CD4-positive, alpha-beta T cell treated with Interleukin-17A for 4 hours (primary cell): ENCODE measurements at places on chromosomes 7 and 10.

- DNase-seq, result no peak
Measured at GRCh38 chr10:111974325-111974724, 209.2 kb downstream of the GPAM start.

DNA sequence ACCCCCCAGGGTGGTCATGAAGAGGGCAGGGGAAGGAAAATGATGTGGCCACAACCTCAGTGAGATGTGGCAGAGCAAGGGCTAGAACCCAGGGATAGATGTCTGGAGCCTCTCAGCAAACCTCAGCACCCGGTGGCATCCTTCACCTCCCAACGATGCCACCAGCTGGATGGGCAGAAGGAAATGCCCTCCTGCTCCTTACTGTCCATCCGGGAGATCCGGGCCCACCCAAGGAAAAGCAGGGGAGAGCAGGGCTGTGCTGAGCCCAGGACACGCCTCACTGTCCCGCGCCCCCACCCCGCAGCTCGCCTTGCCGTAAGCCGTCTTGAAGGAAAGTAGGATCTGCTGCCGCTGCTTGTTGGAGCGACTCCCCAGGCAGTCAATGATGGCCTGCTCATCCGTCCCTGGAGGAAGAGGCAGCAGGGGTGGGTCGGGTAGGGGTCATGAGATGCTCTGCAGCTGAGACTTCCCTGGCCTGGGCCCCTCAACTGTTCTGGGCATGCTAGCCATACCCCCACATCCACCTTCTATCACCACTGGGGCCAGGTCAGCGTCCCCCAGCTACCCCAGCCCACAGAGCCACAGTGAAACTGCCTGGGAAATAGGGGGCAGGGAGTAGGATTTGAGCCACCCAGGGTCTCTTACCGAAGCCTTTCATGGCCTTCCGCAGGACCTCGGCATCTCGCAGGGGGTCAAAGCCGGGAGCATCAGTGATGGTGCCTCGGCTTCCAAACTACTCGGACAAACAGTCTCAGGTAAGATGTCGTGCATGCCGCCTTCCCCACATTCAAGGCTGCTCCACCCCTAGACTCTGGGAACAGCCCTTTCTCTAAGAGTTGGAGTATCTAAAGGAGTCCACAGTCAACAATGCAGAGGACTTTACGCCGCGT is 34.3 kb downstream of the PLAC9 start:
- DNase-seq, result no peak

DNA sequence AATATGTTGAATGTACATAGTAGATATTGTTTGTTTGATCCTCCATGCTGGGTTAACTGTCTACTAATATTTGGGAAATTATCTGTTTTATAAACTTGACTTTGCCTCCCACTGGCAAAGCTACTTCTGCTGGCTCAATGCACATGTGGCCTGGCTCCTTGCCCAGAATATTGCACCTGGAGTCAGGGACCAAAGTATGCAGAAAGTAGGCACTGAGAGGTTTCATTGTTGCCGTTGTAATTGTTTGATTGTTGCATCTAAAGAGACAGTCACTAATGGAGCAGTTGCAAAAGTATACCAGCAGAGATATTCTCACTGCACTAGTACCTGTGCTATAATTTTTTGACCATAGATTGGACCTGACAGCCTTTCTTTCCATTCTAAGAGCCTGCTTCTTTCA is 137.8 kb upstream of the CNTNAP2 start:
- no peak for DNase-seq

GRCh38 chr7:19020062-19020461 is 97.4 kb downstream of the TWIST1 start:
- DNase-seq, result no peak

GRCh38 chr7:106329971-106330733 is 45.4 kb upstream of the NAMPT start:
- DNase-seq, result no peak

DNA sequence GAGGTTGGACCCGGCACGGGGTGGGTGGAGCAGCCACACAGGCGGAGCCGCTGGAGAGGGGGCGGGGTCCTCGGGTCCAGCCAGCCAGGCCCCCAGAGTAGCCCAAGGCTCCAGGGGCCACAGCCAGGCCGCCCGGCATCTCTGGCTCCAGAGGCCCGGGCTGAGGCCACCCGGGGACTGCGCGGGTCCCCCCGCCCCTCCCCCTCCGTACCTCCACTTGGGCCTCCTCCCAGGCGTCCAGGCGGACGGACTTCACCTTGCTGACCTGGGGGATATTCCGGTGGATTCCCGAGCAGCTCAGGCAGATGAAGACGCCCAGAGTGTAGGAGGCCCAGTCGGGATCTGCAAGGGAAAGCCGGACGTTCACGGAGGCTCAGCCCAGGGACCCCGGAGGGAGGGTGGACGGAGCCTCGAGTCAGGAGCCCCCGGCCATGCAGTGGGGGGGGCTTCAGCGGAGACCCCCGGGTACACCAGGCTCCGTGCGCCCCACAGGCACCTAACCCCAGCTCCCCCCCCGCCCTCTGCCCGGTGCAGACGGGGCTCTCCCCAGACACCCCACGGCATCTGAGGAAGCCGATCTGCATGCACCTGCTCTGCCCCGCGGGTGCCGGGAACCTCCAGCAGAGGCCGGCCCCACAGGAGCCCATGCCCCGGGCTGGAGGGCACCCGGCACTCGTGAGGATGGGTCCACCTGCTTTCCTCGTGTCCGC is 19.2 kb downstream of the ADAP1 start:
- DNase-seq, result no peak

GRCh38 chr7:119963654-119964053 is 309.3 kb upstream of the KCND2 start:
- no peak for DNase-seq

- no peak for DNase-seq
Measured at GRCh38 chr10:25047088-25047487, 30.7 kb downstream of the THNSL1 start.

DNA sequence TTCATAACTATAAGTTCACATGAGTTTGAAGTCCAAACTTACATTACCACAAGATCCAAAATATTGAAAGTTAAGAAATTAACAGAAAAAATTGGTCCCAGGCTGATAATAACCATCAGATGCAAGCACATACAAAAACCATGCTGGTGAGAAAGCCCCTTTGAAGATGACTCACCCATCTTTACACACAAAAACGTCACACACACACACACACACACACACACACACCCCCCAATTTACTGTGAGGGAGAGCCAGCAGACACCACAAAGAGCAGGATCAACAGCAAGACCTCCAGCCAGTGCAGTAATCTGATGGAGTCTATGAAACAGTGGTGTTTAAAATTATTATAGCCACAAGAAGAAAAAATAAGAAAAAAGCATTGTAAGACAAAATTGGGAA is 50.1 kb upstream of the DRGX start:
- DNase-seq, result no peak

- no peak for DNase-seq
Measured at GRCh38 chr10:72229261-72230251, 13.5 kb upstream of the ASCC1 start.

- no peak for DNase-seq
Measured at GRCh38 chr10:75899816-75900390, 468.5 kb downstream of the LRMDA start.

DNA sequence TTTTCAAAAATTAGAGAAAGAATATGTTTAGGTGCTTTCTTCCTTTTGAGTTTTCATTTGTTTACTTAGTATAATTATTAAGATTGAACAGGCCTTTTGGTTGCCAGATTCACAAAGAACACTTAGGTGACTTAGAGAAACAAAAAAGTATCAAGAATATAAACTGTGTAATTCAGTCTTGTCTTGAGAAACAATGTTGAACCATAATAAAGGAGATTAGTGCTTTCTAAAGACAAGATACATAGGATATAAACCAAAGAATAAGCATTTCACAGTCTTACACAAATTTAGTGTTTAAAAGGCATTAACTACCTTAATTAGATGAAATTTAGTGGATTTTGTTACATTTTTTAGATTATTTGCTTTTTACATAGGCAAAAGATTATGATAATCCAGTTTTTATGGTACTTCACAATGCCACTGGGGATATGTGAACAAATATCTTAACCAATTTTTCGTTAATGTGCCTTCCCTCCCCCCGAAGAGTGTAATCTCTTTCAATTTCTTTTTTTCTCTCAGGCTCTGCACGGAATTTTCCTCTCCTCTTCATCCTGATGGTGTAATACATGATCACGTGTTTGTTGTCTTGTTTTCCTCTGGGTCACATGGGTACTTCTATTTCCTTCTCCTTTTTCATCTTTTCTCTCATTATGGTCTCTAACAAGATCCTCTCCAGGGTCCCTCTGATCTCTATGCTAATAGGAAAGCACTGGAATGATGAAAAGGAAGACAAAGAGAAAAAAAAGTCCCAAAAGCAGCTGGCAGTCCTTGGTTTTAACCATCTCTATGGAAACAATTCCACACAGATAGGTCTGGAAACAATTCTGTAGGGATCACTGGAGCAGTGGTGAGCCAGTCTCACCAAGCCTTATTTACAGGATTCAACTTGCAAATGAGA is 3.7 kb upstream of the HNRNPH3 start:
- DNase-seq, result no peak

GRCh38 chr7:141708351-141708750 is at the start of gene WEE2:
Gene WEE2 (plus strand): TSS chr7:141708353. CDS start chr7:141708759, 406 bp downstream.
- DNase-seq, result no peak

- DNase-seq, result no peak
Measured at GRCh38 chr7:1922870-1923236, 252.8 kb downstream of the ELFN1 start.

DNA sequence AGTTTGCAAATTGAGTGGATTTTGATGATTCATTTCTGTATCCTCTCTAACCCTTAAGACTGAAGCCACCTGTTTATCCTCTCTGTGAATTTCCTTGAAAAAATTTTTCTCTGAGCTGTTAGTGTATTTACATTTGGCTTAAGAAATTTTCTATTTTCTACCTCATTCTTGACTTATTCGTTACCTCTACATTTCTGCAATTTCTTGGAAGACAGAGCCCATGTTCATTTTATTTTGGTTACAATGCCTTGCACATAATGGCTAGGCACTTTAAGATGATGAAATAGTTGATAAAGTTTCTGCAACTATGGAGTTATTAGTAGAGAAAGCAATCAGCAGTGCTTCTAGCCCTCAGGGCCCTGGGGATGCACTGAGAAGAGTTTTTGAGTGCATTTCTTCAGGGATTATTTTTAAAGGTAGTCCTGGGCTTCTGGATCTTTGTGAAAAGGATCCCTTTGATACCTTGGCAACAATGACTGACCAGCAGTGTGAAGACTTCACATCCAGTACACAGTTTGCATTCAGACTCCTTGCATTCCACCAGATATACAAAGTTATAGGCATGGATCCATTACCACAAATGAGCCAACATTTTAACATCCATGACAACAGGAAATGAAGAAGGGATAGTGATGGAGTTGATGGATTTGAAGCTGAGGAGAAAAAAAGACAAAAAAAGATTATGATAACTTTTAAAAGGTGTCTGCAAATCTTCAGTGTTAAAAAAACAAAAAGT is 68.2 kb downstream of the CH25H start:
- DNase-seq, result no peak

GRCh38 chr10:15387021-15387420 is 15.9 kb upstream of the FAM171A1 start:
- no peak for DNase-seq

DNA sequence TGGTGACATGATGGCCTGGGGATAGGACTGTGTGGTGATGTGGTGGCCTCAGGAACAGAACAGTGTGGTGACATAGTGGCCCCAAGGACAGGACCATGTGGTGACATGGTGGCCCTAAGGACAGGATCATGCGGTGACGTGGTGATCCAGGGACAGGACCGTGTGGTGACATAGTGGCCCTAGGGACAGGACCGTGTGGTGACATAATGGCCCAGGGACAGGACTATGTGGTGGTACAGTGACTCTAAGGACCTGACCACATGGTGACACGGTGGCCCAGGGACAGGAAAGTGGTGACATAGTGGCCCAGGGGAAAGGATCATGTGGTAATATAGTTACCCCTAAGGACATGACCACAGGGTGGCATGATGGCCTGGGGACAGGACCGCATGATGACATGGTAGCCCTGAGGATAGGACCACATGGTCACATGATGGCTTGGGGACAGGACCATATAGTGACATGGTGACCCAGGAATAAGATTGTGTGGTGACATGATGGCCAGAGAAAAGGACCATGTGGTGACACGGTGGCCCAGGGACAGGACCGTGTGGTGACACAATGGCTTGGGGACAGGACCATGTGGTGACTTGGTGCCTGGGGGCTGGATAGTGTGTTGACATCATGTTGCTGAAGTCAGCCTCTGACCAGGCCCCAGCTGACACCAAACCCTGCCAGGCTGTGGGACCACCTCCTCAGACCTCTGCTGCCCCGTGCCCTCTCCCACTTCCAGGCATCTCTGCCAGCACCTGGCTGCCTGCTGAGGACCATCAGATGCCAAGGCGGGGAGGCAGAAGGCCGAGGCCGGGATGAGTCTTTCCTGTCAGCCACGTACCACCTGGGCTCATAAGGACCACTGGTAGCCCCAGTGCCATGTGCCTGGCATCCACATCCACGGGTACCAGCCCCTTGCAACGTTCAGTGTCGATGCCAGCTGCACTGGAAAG is 99.5 kb downstream of the ADAM12 start:
- DNase-seq, result no peak

- no peak for DNase-seq
Measured at GRCh38 chr10:88896994-88897853, 17.2 kb downstream of the STAMBPL1 start.

- DNase-seq, result peak; percentile 34
Measured at GRCh38 chr10:788796-789748, 99.6 kb upstream of the DIP2C start.
